ENCODE measurements at places on chromosomes 12 and 14.

- no peak for DNase-seq
Observed at GRCh38 chr12:64255249-64255648, 33.2 kb upstream of the KICS2 start.

DNA sequence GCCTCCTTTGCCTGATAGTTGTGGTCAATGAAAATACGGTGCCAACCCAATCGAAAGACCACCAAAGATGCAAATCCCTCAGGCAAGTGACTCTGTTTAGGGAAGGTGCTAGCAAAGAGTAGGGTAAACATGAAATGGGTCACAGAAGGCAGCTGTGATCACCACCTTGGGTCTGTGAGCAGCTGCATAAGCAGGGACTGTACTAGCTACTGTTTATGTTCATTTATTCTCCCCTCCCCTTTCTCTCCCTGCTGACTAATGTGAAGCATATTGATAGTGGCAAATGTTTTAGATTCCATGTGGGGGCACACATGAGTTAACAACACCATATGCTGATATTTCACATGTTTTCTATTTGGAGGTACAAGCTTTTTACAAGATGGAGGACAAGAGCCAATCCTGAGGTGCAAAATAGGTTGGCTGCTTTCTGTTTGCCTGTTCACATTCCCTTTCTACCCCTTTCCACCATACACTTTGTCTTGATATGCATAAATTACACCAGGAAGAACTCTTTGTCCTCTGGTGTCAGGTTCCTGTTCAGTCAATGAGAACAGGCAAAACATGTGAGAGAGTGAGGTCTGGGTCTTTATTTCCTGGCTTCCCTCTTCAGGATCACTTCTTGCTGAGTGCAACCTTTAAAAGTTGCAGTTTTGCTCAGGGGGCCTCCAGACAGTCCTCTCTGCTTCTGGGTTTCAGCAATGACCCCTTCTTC is 71.1 kb downstream of the AVPR1A start:
- no peak for DNase-seq

DNA sequence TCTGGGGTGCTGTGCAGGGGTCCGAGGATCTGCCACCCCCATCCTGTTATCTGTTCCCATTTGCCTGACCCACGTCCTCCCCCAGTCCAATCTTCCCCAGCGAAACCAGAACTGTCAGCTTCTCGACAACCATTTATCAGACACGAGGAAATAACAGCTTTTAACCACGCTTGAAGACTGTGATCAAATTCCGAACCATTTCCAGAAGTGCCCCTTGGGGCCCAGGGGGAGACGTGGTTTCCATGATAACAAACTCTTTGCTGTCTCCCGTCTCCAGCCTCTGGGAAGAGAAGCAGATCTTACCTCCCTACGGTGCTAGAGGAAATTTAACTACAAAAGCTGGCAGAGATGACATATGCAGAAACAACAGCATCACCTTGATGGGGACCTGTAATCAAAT is 35.1 kb upstream of the SRRM4 start:
- DNase-seq: no peak

DNA sequence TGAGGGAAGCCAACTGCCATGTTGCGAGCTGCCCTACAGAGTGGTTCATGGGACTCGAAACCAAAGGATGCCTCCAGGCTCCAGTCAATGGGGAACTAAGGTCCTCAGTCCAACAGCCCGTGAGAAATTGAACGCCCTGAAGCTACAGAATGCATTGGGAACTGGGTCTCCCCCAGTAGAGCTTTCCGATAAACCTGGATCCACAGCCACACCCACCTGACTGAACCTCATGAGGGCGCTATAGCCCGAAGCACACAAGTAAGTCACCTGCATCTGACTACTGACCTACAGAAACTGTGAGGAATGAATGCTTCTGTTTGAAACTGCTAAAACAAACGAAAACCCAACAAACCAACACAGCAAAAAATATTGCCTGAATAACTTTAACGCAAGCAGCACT is 1297.7 kb downstream of the AACS start:
- DNase-seq: no peak

DNA sequence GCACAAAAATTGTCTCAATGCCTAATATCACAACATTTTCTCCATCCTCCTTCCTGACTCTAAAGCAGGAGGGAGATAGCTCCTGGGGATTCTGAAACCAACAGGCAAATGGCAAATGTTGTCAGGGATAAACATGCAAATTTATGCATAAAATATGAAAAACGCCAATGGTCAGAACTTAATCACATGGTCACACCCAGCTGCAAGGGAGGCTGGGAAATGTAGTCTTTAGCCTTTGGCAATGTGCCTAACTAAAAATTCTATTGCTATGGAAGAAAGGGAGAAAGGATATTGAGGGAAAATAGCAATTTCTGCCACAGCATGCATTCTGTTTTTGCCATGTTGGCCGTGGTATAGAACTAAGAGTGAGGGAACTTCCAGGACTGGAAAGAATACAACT is 11.7 kb upstream of the OASL start:
- DNase-seq: peak; percentile 16

DNA sequence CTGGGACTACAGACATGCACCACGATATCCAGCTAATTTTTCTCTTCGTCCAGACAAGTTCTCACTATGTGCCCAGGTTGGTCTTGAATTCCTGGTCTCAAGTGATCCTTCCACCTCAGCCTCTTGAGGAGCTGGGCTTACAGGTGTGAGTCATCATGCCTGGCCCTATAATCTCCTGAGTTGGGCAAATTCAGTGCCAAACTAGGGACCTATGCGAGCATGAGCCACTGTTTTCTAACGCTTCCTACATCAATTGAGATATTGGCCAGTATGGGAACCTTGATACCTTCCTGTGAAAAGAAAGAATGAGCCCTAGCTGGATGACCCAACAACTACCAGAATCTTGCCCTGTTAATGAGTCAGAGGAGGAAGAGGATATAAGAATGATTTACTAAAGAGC is 585.2 kb downstream of the C12orf50 start:
- no peak for DNase-seq

GRCh38 chr12:121917950-121918678 is at the start of gene CFAP251:
Gene CFAP251 (plus strand): TSS chr12:121918592. CDS start chr12:121921306, 2,714 bp downstream.
- no peak for DNase-seq

- DNase-seq: no peak
Observed at GRCh38 chr12:30870491-30871265, 55.9 kb upstream of the TSPAN11 start.

- no peak for DNase-seq
Observed at GRCh38 chr12:83850531-83850930, 1062.1 kb downstream of the SLC6A15 start.
